IMR-90 (cell line): ENCODE measurements at places on chromosomes 2 and 18. TPM values are rescaled to one million over a fixed set of nuclear protein-coding genes. Genes with fewer than 3 reads are reported as not detected.

GRCh38 chr2:8681786-8682692 is at the start of gene ID2:
TSS of gene ID2 (plus strand) at chr2:8682056. CDS start at chr2:8682166, 110 bp downstream.
- H3K4me3 ChIP-seq, result peak within 1 kb of the TSS; percentile 87
- peaks cover 5% of the 10 kb centered on the region for H3K36me3 ChIP-seq
- DNase-seq, result peak; percentile 98
- peak within 1 kb of the TSS; percentile 90 for H3K27ac ChIP-seq
- peaks cover 11% of the 10 kb centered on the region for H3K4me1 ChIP-seq

- no peaks in the 10 kb centered on the region for H3K27me3 ChIP-seq
- H3K4me1 ChIP-seq, result no peaks in the 10 kb centered on the region; the same call in 1 of the 2 replicates
- H3K4me3 ChIP-seq, result no peak overlapping the region
- peak; percentile 38 for DNase-seq
- H3K36me3 ChIP-seq, result no peaks in the 10 kb centered on the region
These were observed 31.8 kb downstream of the TGIF1 start for GRCh38 chr18:3481696-3482210.

DNA sequence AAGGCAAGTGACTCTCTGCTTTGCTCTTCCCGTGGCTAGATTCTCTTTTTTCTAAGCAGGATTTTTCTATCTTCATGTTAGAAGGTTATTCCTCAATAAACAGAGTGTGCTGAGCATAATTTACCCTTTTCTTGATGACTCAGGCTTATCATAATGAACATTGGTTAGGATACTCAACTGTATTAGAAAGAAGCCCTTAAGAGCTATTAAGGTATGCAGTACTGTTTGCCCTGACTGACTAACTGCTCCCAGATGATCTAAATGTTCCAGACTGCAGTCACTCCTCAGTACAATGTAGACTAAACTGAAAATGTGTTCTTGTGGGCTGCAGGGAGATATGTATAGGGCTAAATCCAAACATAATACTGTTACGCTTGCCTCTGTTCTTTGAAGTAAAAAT is 687.8 kb downstream of the NUP35 start:
- no peaks in the 10 kb centered on the region for H3K4me1 ChIP-seq
- no peak overlapping the region for H3K27ac ChIP-seq
- H3K36me3 ChIP-seq, result no peaks in the 10 kb centered on the region

- H3K27me3 ChIP-seq, result peaks cover 6% of the 10 kb centered on the region
- H3K4me3 ChIP-seq, result no peak overlapping the region
- peaks cover 4% of the 10 kb centered on the region; the same call in 1 of the 2 replicates for H3K4me1 ChIP-seq
- no peak overlapping the region for H3K27ac ChIP-seq
These were observed 78.0 kb downstream of the SOWAHC start for GRCh38 chr2:109692013-109692743.

DNA sequence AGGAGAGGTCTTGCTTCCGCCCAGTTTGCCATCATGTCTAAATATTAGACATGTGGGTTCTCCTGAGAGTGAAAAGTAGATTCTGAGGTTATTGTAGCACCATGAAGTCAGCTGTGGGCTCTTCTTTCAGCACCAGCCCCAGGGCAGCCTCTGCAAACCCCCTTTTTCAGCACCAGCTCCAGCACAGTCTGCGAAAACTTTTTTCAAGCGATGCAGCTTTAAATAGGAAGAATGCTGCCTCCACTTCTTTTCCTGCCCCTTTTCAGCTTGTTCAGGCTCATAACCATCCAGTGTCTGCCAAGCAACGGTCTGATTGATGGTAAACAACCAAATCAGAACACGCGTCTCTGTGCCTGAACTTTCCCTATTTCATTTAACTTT is at the start of gene COL5A2:
Gene COL5A2 (minus strand): TSS at position 192 of the 381 bp plus-strand sequence. CDS start 157 bp downstream, at position 35.
- no peaks in the 10 kb centered on the region for H3K27me3 ChIP-seq
- peaks cover 2% of the 10 kb centered on the region; the same call in 1 of the 2 replicates for H3K4me1 ChIP-seq
- H3K36me3 ChIP-seq, result no peaks in the 10 kb centered on the region; the same call in 1 of the 2 replicates
- peak within 1 kb of the TSS; percentile 96 for H3K4me3 ChIP-seq
- H3K27ac ChIP-seq, result peak within 1 kb of the TSS; percentile 87

- H3K36me3 ChIP-seq, result peaks cover 53% of the 10 kb centered on the region
- peaks cover 29% of the 10 kb centered on the region for H3K4me1 ChIP-seq
- no peak overlapping the region for H3K4me3 ChIP-seq
- DNase-seq, result no peak
- H3K27ac ChIP-seq, result peak overlapping the region; percentile 89
- H3K27me3 ChIP-seq, result no peaks in the 10 kb centered on the region
These were observed 140.0 kb downstream of the ANTXR1 start for GRCh38 chr2:69152847-69153583.

- no peak overlapping the region for H3K27ac ChIP-seq
- peak; percentile 73 for DNase-seq
- peaks cover 6% of the 10 kb centered on the region for H3K4me1 ChIP-seq
These were observed 54.8 kb downstream of the SEMA4F start for GRCh38 chr2:74708883-74709282.

DNA sequence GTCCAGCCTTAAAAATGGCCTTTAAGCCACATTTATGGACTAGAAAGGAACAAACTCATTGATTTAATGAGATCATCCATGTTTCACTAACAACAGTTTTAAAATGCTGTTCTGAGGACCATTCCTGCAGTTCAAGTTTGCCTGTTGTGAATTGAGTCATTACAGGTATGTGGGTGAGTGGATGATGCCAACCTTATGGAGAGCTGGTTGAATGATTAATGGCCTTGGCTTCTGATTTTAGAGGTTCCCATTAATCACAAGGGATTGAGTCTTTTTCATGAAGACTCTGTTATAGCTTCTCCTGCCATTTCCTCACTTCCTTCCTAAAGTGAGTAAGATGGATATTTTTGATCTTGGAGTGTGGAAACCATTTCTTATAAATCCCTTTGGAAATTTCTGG is 459.8 kb upstream of the SLC14A2 start:
- H3K4me3 ChIP-seq, result no peak overlapping the region
- no peak for DNase-seq
- H3K27me3 ChIP-seq, result peaks cover 4% of the 10 kb centered on the region
- H3K36me3 ChIP-seq, result no peaks in the 10 kb centered on the region
- H3K4me1 ChIP-seq, result no peaks in the 10 kb centered on the region

Gene TXNDC9
- 55.4 and 71.7 TPM in 2 replicates for total RNA-seq

- no peak overlapping the region for H3K4me3 ChIP-seq
- H3K36me3 ChIP-seq, result no peaks in the 10 kb centered on the region
- H3K27me3 ChIP-seq, result peaks cover 13% of the 10 kb centered on the region
These were observed 84.7 kb upstream of the LAPTM4A start for GRCh38 chr2:20136149-20136548.

Gene SLC11A1
- total RNA-seq, result under 0.01 TPM in 2 replicates

- H3K27ac ChIP-seq, result no peak overlapping the region
- H3K36me3 ChIP-seq, result no peaks in the 10 kb centered on the region
- H3K4me1 ChIP-seq, result no peaks in the 10 kb centered on the region
- no peak for DNase-seq
These were observed 99.6 kb upstream of the DDX18 start for GRCh38 chr2:117714745-117715417.

Gene CABYR
- 3.6 and 4.1 TPM in 2 replicates for total RNA-seq

DNA sequence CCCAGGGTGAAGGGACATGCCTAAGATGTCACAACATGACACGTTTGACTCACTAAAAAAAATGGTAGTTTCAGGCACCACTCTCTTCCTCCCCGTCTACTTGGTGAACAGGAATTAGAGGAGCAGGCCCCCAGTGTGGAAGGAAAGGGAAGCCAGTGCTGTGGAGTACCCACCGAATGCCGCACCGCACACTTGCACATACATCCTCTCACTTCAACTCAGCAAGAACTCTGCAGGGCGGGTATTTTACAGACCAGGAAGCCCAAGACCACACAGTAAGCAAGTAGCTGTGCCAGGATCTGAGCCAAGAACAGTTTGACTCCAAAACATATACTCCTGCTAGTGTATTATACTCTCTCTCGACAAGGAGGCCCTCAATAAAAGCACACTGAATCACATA is 69.8 kb downstream of the BCL2 start:
- no peak for DNase-seq
- no peaks in the 10 kb centered on the region for H3K36me3 ChIP-seq
- H3K27me3 ChIP-seq, result peaks cover 9% of the 10 kb centered on the region
- no peak overlapping the region for H3K4me3 ChIP-seq

- H3K4me3 ChIP-seq, result no peak overlapping the region
- DNase-seq, result no peak
- no peaks in the 10 kb centered on the region for H3K4me1 ChIP-seq
- H3K27me3 ChIP-seq, result peaks cover 52% of the 10 kb centered on the region
- no peaks in the 10 kb centered on the region for H3K36me3 ChIP-seq
These were observed 32.0 kb downstream of the LGALSL start for GRCh38 chr2:64485961-64486360.

- peaks cover 37% of the 10 kb centered on the region for H3K36me3 ChIP-seq
- H3K27ac ChIP-seq, result peak overlapping the region; percentile 41
- H3K4me3 ChIP-seq, result peak overlapping the region; percentile 0; the same call in 1 of the 2 replicates
- no peaks in the 10 kb centered on the region for H3K27me3 ChIP-seq
- H3K4me1 ChIP-seq, result peaks cover 21% of the 10 kb centered on the region
- DNase-seq, result peak; percentile 84
These were observed 88.6 kb upstream of the EML6 start for GRCh38 chr2:54634564-54635511.

DNA sequence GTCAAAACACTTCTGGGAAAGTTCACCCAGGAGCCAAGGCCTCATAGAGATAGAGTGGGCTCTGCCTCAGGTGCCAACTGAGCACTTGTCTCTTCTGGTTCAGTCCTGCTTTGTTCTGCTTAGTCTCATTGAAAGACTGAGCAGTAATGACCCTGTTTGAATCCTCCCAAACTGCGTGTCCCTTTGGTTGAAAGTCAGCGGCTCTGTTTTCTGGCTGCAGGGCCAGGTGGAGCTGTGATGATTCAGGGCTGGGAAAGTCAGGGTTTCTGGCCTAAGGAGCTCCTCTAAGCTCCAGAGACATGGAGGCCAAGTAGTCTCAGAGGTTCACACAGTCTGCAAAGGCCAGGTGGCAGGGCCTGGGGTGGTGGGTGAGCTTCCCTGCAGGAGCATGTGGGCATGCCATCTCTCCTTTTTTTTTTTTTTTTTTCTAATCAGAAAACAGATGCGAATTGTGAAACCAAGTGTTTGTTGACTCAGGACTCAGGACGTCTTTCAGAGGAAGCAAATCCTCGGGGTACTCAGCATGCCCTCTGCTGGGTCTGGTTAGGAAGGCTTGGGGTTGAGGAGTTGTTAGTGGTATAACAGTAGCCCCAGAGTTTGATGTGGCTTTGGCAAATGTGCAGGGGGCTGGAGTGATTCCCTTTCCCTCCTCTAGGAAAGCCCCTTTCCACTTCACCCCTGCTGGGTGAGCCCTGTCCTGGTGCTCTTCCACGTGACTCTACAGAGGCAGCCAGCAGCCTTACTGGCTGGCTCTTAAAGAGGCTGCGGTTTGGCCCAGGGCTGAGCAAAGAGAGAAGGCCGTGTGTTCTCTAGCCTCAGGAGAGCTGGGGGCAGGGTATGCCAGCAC is 38.3 kb downstream of the TMEM17 start:
- no peaks in the 10 kb centered on the region for H3K27me3 ChIP-seq
- H3K36me3 ChIP-seq, result no peaks in the 10 kb centered on the region
- H3K27ac ChIP-seq, result no peak overlapping the region
- DNase-seq, result no peak
- H3K4me1 ChIP-seq, result peaks cover 2% of the 10 kb centered on the region; the same call in 1 of the 2 replicates

Gene EMILIN2
- total RNA-seq, result under 0.01 TPM in 2 replicates
